ENCODE measurements at places on chromosomes 5 and 9.

- DNase-seq = no peak
Measured at GRCh38 chr5:95172659-95173058, 112.2 kb downstream of the MCTP1 start.

- DNase-seq = no peak
Measured at GRCh38 chr9:13718539-13718938, 439.0 kb upstream of the MPDZ start.

GRCh38 chr9:80491086-80491696 is 919.4 kb downstream of the TLE4 start:
- no peak for DNase-seq

DNA sequence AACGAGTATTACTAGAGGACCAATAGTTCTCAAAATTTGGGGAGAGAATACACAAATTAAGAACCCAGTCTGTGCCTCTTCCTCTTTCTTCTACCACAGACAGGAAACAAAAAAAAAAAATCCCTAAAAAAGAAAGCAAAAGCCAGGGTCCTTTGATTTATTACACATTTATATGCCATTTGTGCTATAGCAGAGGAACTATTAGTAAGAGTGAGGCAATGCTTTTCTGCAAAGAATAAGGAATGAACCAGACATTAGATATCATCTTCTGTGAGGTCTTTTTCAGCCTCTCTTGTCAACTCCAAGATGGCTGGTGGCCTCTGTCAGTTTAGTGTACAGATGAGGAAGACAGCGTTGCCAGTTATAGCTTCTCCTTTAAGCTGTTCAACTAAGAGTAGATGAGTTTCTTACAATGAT is 127.6 kb downstream of the RFX3 start:
- no peak for DNase-seq

- DNase-seq = no peak
Measured at GRCh38 chr9:128149951-128150593, 819 bp downstream of the LCN2 start.

- no peak for DNase-seq
Measured at GRCh38 chr9:116152390-116152789, 1.2 kb upstream of the PAPPA start.

DNA sequence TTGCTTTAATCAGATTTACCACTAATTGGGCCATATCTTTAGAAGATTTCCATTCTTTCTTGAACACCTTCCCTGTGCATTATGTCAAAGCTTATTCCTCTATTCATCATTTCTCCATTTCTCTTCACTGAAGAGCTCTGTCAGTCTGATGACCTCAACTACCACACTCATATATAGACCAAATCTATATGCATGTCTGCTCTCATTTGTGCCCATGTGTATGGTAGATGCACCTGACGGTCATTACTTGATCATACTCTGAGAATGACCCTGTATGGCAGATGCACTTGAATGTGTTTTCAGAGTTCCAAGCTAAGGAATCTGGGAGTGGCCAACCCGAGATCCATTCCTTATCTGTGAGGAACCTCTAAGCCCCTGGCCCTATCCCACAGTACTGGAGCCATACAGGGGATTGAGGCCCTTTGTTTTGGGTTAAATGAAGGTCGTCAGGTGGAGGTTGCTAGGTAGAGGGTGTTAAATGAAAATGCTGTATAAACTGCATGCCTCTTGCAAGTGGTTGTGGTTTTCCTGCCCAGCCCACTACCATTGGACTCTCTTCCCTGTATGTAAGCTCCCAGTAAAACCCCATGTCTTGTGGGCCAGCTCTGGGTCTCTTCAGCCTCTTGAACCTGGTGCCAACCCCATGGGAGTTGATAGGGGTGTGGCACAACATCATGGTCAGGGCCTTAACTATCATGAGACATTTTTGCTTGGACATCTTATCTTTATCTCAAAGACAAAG is 229.5 kb downstream of the KIAA0825 start:
- DNase-seq = no peak

DNA sequence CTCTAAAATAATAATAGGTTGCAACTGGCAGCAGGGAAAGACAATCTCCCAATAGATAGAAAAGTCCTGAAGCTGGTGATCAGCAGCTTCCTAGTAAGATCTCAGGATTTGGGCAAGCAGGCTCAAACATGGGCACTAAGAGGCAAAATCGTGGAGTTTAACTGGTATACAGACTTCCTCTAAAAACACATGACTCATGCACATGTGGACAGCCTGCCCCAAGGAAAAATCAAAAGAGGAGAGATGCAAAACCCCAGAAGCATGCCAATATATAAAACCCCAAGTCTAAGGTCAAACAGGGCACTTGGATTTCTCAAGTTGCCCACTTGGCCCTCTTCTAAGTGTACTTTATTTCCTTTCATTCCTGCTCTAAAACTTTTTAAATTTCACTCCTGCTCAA is 62.8 kb downstream of the CDKN2A start:
- no peak for DNase-seq

- peak; percentile 44 for DNase-seq
Measured at GRCh38 chr9:27539479-27540441, 10.1 kb upstream of the MOB3B start.

DNA sequence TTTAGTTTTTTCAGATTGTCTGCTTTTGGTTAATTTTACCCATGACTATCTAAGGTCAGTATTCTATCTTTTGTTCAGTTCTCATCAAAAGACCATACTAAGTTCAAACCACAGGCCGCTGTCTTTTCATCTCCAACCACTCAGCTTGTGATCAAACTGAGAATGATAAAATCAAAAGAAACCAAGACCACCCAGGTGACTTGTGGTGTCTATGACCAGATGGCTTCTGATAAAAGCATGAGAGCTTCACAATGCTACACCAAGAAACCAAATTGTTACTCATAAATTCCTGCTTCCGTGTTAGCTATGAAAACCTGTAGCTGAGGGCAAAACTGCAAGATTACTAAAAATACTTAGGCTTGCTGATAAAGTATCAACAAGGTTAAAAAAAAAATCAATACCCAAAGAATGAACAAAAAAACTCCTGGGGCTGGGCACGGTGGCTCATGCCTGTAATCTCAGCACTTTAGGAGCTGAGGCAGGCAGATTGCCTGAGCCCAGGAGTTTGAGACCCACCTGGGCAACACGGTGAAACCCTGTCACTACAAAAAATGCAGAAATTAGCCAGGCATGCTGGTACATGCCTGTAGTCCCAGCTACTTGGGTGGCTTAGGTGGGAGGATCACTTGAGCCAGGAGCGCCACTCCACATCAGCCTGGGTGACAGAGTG is 25.8 kb upstream of the GPX8 start:
- no peak for DNase-seq

DNA sequence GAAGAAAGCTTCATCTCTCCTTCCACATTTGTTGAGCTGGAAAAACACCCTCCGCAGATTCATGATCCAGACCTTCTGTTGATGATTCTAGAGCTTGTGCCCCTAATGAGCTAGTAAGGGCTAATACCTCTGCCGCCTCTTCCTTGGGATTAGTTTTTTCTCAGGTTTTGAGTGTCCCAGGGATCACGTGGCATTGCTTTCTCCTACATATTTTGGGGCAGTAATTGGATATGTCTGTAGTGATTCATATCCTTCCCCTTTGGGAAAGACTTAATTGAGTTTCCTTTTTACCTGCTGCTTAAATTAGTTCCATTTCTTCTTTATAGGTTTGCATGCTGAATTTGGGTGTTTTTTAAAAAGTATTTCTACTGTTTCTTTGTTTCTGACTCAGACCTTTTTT is 143.9 kb downstream of the GOLPH3 start:
- no peak for DNase-seq

DNA sequence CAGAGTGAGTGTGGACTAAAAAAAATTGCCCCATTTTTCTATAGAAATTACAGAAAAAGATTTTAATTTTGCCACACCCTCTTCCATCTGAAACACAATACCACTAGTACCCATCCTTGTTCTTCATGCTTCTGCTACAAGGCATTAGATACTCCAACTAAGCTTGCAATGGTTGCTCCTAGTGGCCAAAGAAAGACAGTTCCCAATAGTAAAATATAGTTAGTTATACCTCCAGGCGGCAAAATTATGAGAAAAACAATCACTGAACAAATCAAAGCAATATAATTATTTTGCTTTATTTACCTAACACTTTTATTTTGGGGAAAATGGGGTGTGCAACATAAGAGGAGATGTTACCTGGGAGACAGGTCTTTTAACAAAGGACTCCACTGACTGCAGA is 101.2 kb downstream of the RAPGEF6 start:
- no peak for DNase-seq

- no peak for DNase-seq
Measured at GRCh38 chr9:124662561-124662960, 108.5 kb downstream of the NR6A1 start.

GRCh38 chr5:120293796-120294195 is 170.3 kb upstream of the PRR16 start:
- no peak for DNase-seq

GRCh38 chr5:78638973-78639669 is 9.5 kb downstream of the LHFPL2 start:
- DNase-seq = no peak

GRCh38 chr9:84750152-84750865 is 80.8 kb downstream of the NTRK2 start:
- DNase-seq = peak; percentile 74

GRCh38 chr9:88998911-88999310 is 7.6 kb downstream of the S1PR3 start:
- no peak for DNase-seq

GRCh38 chr5:66498791-66499207 is 97.4 kb upstream of the MAST4 start:
- DNase-seq = no peak

GRCh38 chr9:101480386-101480785 is 44.8 kb upstream of the ALDOB start:
- DNase-seq = peak; percentile 56

GRCh38 chr9:37745970-37746369 is 7.6 kb upstream of the TRMT10B start:
- DNase-seq = no peak

GRCh38 chr9:38359297-38359653 is 33.2 kb upstream of the ALDH1B1 start:
- DNase-seq = no peak

GRCh38 chr5:1725641-1726468 is 73.8 kb downstream of the MRPL36 start:
- DNase-seq = peak; percentile 2

DNA sequence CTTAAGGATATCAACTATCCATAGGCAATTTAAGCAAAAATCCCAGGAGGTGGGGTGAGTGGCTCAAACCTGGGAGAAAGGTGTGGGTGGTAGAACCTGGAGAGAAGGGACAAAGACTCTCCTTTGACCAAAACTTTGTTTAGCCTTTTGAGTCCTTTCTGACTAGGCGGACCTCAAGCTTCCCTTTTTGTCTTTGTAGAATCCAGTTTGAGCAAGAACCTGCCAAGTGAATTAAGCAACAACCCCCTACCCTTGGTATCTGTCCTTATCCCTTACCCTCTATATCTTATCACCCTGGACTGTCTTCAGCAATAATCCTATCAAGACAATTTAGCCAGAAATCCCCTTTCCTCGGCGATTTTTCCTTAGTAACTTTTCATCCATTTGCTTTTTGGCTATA is 53.5 kb upstream of the SLC28A3 start:
- DNase-seq = no peak

DNA sequence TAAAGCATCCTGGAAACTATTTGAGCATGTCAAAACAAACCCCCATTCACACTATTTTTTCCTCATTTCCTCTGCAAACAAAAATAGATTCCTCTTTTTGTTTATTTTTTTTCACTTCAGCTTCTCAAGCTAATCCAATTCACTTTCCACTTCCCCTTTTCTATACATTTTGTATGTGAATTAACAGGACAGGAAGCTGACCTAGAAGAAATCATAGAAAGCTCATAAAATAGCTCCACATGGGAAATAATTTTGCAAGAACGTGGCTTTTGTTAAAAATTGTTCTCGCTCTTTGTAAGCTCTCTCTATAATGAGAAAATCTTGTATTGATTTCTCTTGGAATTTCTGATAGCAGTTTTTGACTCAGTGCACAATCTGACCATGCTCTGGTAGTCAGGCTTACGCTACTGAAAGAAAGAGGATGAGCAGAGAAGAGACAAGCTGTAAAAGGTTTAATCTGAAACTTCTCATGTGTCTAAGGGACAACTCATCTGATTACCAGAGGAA is 215.8 kb downstream of the ADAMTS12 start:
- no peak for DNase-seq

GRCh38 chr9:93900971-93901861 is 53.9 kb downstream of the BARX1 start:
- DNase-seq = no peak
